ENCODE measurements at places on chromosomes 5 and 9.
A peak's percentile ranks its signal among the peaks of the same experiment; 100 is the strongest.

DNA sequence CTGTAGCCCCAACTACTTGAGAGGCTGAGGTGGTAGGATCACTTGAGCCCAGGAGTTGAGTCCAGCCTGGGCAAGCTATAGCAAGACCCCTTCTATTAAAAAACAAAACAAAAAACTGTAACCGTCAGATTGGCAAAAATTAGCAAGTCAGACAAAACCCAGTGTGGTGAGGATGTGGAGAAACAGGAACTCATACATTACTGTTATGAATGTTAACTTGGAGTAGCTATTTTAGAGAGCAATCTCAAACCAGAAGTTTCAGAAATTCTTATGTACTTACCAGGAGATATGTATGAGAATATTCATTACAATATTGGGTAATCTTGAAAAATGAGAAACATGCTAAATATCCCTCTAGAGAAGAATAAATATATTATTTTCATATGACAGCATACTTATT, 120.3 kb downstream of the INVS start:
- DNase-seq: no peak

GRCh38 chr5:55052383-55052931, 28.4 kb downstream of the GZMK start:
- DNase-seq: no peak

- no peak for DNase-seq
Observed at GRCh38 chr5:1144638-1145396, 33.0 kb upstream of the SLC12A7 start.

DNA sequence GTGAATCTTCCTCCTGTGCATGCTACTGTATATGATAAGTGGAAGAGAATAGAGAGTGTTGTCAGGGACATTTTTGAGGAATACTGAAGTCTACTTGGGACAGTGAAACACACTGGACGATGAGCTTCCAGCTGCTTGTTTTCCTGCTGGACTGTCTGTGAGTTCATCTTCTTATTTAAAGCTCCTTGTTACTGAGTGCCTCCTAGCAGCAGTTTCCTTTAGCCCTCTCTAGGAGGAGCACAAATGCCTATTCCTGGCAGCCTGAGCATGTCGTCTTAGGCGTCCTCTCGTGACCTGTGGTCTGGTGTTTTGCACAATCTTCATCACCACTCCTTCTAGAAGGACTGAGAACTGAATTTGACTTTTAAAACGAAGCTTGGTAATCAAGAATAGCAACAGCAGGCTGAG, 43.8 kb downstream of the ANKRD33B start:
- DNase-seq: no peak

GRCh38 chr5:58887721-58888409, 305.0 kb downstream of the RAB3C start:
- DNase-seq: no peak

DNA sequence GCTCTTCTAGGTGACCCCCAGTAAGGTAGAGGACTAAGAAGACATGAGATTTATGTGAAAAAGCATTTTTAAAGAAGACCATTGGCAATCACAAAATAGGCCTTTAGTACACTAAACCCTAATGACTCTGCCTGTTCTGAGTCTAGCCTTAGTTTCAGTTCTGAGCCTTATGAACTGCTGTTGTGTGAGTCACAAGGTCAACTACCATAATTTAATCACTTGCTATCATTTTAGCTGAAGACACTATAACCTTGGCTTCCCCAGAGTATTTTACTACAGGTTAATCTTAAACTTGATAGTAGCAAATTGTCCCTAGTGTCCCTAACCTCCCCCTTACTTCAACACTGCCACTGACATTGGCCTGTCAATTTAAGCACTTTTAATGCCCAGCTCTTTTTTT, 34.4 kb downstream of the APC start:
- no peak for DNase-seq

DNA sequence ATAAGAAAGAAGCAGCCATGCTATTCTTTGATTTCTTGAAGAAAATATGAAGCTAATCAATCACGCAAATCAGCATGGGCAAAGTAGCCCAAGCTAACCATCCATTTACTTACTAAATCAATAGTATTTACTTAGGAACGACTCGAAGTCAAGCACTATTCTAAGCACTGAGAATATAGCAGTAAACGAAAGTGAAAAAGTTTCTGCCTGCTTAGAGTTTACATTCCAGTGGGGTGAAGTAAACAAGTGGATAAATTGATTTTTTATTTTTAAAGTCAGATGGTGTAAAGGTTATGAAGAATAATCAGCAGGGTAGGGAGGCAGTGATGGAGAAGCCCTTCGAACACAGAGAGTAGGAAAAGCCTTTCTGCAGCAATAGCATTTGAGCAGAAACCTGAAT, 5.5 kb downstream of the TSTD2 start:
- no peak for DNase-seq

DNA sequence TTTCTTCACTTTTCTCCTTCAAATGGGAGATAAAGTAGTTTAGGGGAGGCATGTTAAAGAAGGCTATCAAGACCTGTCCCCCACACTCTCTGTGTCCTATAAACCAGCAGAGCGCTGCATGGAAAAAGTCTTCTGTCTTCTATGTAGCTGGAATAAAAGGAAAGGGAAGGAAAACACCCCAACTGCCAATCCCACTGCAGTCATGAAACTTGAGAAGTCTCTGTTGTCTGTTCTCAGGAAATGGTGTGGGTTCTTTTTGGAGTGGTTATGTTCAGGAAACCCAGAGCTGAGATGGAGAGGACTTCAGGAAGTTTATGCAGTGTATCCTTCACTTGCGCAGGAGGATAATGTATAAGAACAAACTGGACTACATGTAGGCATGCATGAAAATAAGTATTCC, 274.3 kb downstream of the GAS1 start:
- no peak for DNase-seq

DNA sequence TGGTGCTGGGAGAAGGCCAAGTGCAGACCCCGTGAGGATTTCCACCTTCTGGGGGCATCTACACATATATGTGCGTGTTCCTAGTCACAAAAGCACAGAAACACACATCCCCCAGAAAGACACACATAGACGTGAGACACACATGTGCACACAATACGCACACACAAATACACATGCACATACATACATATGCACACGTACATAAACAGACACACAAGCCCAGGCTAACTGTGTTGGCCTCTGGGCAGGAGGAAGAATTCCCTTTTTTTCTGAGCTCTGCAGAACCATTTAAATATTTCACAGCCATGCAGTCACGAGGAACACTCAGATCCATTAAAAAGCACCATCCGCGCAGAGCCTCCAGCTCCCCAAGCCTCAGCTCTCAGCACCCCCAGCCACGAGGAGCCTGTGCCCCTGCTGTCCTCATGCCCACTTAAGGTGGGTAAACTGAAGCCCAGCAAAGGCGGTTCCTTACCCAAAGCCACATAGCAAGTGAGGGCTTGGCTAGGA, 5.3 kb downstream of the NINJ1 start:
- DNase-seq: no peak

DNA sequence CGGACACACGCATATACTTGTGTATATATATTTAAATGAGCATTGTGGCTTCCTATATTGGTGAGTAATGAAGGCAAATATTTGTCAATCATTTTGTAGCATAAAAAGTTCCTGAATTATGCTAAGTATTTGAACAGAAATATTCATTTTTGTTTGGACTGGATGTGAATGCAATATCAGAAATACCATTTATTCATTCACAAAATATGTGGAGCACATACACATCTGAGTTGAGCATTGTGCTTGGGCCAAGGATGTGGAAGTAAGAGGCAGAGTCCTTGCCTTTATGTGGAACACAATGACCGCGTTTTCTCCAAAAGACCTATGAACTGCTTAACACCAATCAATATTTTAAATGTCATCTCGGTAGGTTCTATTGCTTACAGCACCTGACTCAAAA, 1086.5 kb downstream of the NR2F1-AS1 start:
- no peak for DNase-seq

DNA sequence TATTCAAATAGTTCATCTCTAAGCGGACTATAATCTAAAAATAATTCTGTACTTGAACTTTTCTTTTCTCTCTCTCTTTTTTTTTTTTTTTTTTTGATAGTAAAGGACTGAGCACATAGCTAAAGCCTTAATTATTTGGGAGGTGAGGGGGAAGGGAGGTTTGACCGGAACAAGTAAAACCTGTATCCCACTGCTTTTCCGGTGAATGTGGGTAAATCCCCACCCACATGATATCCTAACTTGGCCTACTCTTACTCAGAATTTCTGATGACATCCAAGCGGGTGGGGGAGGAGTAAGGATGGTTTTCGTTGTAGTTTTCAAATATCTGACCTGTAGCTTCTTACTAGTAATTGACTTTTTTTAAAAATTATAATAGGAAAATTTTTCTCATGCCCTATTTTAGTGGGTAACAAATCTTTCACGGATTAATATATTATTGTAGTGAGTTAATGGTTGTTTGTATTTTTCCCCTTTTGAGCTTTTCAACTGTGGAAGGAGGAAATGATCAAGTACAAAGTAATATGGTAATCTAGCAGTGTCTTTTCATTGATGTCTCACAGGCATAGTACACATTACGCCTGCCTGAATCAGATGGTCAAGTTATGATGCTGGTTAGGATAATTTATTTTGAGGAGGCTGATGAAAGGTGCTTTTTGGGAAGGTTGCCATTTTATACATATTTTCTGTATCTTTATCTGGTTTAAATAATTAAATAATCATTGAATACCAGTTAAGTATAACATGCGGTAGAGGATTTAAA, 2.2 kb upstream of the ELL2 start:
- DNase-seq: no peak

DNA sequence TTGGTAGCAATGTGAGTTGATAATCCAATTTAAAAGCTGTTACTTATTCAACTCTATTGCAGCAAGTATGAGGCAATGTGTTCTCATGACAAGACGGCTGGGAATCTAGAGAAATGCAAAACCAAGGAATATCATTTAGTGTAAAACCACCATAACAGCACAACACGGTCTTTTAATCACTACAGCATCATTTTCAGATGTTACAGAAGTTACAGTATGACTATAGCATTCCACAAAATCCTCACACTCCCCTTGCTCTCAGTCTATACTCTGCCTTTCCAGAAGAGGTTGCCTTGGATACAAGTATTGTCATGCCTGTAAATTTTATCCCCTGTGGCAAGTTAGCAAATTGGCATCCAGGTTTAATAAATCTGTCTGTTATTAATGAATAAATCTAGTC, 28.6 kb upstream of the TAS2R1 start:
- DNase-seq: no peak

DNA sequence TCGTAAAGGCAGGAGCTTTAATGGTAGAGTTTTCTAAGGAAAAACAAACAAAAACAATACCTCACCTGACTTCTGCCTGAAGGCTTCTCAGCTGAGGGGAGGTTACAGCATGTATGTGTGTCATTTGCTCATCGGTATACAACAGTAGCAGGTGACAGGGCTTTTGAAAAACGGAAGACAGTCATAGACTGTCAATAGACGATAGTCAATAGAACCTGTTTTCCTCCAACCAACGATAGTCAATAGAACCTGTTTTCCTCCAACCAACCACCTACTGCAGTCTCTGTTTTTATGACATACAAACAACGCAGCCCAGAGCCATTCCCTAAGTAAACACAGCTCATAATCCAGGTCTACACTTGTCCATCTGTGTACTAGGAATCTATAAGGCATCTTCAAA, 74.6 kb downstream of the RETREG1 start:
- DNase-seq: no peak

- no peak for DNase-seq
Observed at GRCh38 chr5:79261897-79262296, 26.0 kb downstream of the JMY start.

GRCh38 chr9:97271292-97271691, 36.2 kb upstream of the CCDC180 start:
- no peak for DNase-seq

DNA sequence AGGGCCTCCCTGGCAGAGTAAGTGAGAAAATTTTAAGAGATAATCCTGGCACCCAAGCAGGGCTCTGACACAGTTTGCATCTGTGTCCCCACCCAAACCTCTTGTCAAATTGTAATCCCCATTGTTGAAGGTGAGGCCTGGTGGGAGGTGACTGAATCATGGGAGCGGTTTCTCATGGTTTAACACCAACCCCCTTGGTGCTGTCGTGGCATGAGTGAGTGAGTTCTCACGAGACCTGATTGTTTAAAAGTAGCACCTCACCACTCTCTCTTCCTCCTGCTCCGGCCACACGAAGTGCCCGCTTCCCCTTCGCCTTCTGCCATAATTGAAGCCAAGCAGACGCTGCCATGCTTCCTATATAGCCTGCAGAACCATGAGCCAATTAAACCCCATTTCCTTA, 80.1 kb downstream of the FBXW11 start:
- no peak for DNase-seq

DNA sequence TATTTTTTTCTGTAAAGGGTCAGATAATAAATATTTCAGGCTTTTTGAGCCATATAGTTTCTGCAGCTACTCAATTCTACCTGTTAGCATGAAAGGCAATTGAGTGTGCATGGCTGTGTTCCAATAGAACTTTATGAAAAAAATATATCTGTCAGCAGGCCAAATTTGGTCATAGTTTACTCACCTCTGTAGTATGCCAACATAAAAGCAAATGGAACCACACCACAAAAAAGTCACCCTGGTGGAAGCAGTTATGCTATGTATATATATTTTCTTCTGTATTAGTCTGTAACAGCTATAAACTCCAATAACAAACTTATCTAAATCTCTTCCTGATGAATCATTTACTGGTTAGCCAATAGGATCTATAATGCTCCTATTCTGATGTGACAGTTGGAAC, 3.4 kb downstream of the SLC38A9 start:
- no peak for DNase-seq

- DNase-seq: no peak
Observed at GRCh38 chr5:145160679-145161078, 674.5 kb downstream of the PRELID2 start.

DNA sequence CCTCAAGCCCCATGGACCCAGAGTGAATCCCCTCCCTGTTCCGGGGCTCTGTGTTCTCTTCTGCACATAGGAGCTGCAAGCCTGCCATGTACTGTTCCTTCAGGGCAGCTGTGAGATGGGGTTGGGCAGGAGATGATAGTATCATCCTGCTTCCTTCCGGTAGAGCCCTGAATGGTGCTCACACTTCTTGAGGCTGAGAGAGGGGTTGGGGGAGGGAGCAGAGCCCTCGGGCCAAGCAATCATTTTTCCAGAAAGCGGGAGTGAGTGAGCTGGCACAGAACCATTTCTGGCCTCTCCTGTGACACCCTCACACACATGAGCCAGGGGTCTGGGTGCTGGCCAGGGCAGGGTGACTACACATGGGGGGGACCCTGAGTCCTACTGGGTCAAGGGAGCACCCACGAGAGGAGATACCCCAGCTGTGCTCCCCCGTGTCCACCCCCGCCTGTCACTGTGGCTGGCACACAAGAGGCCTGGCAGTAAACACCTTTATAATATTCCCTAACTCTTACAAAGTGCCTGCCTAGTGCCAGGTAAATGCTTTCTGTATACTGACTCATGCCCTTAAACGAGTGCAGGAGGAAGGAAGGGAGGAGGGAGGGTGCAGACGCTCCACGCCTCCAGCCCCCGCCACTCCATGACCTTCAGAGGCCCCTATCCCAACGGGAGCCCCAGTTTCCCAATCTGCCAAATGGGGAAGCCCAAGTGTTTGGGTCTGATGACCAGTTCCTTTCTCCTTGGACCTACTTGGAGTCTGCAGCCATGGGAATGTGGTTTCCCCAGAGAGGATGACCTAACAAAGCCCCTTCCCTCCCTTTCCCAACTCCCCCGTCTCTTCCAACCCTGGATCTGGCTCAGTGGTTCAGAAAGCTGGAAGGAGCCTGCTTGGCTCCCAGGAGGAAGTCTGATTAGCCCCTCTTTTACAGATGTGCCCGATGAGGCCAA, 15.5 kb downstream of the AKNA start:
- peak; percentile 46 for DNase-seq

Measured in effector memory CD8-positive, alpha-beta T cell (primary cell).